AG04449 (cell line): ENCODE measurements at places on chromosomes 2 and 18.

GRCh38 chr2:174554529-174555150 is 43.0 kb downstream of the WIPF1 start:
- no peak for DNase-seq

DNA sequence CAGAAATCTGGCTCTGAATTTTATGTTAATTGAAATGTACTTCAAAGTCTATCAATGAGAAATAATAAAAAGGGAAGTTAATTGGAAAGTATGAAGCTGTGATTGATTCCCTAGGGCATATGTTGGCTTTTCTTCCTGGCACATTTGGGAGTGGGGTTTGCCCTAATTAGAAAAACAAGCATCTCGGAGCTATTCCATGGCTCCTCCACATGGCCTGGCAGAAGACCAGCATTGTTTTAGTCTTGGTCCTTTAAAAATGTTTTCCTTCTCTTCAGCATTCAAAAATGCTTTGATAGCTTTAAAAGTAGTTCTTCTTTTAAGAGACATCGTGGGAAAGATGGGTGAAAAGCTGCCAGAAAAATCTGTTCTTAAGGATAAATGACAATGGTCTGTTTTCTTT is 445.5 kb upstream of the PKDCC start:
- DNase-seq: no peak

GRCh38 chr2:207015901-207016300 is 76.6 kb downstream of the CPO start:
- no peak for DNase-seq

DNA sequence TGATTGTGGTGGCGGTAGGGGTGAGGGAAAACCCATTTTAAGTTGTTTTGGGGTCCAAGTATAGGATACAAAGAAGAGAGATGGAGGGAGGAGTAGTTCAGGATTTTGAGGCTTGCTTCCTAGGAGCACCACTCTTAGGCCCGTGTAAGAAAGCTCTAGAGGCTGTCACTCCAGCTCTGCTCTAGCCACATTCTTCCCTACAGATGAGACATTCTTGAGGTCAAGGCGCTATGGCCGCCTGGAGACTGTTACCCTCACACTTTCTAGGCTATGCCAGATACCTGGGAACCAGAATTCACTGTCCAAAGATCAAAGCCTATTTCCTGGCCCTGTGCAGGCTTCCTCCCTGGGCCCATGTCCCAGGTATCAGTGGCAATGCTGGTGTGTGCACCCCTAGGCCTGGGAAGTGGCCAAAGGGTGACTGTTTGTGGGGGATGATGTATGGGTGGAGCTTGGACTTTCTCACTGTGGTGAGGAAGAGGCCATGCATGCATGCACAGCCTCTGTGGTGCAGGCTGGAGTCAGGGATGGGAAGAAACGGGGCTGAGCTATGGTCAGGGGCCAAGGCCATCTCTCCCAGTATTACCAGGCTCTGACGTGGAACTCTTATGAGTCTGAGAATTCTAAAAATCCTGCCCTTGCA is 7.0 kb upstream of the TTL start:
- DNase-seq: no peak

DNA sequence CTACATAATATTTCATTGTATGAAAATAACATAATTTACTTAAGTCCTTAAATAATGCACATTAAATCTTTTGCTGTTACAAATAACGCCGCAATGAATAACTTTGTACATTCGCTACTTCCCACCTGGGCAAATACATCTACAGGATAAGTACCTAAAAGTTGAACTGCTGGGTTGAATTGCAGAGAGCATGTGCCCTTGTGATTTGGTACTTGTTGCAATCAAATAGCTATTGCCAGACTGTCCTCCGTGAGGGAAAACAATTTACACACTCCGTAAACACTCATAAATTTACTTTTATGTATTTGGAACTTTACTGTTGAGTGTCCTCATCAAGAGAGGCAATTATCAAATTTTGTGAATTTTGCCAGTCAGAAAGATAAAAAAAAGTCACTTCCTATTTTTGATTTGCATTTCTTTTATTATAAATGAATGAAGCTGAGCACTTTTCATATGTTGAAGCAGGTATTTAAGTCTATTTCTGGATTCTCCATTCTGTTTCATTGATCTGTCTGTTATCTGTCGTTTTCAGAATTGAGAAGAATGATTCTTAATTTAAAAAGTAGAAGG is 140.8 kb upstream of the SERTAD2 start:
- no peak for DNase-seq

DNA sequence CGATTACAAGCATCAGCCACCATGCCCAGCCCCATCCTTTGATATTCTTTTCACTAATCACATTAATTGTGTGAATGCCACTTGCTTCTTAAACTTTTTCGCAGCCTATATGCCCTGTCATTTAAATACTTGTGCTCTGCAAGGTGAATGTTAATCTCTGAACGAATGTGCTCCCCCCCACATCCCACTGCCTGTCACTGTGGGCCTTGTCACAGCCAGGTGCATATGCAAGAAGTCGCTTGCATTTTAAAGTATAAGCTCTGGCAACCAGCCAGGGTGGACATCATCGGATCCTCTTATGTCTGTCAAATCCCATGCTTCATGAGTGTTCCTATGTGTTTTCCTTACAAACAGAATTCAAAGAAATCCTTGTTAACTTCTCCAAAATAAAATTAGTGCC is 304.4 kb downstream of the GALR1 start:
- no peak for DNase-seq

- no peak for DNase-seq
These were observed 154.0 kb upstream of the NFATC1 start for GRCh38 chr18:79241755-79242154.

DNA sequence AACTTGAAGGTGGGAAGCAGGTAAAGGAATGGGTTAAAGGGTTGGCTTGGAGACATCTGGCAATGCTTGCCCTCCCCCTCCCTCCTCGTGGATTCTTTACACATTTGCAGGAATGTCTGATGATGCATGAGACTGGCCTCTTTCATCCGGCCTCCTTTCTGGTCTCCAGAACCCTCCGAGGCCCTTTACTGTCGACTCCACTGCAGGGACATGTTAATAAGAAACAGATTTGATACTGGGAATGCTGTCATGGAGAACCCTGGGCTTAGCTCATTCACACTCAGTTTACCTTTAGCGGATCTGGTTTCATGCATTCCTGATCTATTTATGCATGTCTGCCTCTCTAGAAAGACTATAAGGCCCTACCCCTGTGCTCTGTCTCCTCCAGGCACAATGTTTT is 238.7 kb downstream of the TGIF1 start:
- DNase-seq: peak; percentile 97

DNA sequence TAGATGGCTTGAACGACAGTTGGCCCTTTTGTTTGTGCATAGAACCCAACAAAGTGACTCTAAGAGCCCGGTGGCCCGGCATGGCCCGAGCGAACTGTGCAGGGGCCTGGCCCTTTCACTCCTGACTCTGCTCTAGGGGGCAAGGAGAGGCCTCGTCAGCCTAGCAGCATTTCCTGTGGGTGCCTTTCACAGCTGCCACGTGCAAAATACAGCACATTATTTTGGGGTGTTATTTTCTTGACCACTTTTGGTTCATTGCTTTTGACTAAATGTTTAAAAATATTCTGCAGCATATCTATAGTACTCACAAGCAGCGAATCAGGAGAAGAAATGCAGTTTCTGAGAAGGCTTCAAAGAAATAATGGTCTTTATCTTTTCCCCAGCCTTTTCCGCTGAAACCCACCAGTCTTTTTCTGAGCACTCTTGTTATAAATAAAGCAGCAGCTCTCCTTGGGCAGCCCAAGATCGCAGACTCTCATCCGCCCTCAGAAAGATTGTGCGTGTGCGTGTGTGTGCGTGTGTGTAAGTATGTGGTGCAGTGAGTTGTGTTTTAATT is 31.3 kb downstream of the DGKD start:
- no peak for DNase-seq

DNA sequence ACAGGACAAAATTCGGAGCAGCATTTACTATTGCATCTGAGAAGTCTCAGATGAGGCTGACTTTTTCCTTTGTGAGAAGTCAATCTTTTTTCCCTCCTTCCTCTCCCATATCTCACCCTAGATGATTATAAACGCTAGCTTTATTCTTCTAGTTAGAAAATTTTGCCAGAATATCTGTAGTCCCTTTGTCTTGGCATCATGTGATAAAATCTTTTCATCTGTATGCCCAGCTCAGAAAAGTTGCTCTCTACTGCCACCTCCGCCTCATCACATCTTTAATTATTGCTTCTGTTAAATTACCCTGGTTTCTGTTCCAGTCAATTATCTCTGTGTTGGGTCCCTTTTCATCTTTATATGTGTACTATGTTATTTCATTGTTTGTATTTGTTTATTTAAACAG is 210.8 kb upstream of the SLC35G4 start:
- DNase-seq: no peak

GRCh38 chr2:170258382-170258781 is 80.4 kb downstream of the MYO3B start:
- no peak for DNase-seq

DNA sequence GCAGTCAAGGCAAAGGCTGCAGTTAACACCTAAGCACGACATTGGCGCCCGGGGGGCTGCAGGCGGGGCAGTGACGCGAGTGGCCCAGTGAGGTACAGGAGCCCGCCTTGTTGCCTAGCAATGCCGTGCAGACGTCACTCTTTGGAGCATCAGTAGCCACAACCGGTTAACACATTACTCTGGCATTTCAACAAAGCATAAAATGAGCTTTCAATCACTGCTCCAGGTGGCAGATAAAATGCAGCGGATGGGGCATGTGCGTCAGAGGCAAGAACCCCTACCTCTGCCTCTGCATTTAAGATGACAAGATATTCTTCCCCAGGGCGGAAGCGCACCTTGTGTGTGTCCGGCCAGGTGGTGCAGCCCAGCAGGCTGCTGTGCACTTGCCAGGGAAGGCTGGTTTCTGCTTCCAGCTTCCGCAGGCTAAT is 139.4 kb downstream of the MTCL1 start:
- no peak for DNase-seq

DNA sequence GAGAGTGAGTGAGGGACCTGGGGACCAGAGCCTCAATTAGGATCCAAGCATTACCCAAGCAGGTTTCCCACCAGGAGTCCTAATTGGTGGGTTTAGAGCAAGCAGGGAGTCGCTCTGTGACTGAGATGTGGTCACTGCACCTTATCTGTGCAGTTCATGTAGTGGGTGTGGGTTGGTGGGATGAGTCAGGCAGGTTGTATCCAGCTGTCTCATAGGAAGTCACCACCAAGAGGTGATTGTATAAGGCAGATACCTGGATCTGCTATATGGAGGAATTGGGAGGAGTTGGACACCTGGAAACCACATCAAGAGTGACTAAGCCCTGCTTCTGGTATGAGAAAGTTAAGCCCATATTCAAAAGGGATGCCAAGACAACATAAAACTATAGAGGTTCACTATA is 106.8 kb downstream of the ARHGAP28 start:
- DNase-seq: no peak

DNA sequence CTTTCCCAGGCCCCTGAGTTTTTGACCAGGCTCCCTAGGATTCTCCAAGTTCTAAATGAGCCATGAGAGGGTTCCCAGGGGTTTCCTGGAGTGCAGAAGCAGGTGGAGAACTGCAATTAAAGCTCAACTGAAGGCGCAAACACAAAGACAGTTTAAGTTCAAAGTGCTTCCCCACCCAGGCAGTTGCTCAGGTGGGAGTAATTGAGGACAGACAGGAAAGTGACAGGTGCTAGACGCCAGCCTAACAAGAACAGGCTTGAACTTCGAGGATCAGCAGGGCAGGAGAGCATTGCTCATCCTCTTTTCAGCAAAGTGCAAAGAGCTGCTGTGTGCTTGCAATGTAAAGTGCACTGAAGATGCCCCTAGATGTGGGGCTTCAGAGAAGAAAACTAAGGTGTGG is 77.2 kb upstream of the ST8SIA3 start:
- no peak for DNase-seq

GRCh38 chr2:112644933-112645309 is 818 bp upstream of the SLC20A1 start:
- no peak for DNase-seq

- no peak for DNase-seq
These were observed 62.4 kb downstream of the SATB2 start for GRCh38 chr2:199395311-199395710.

GRCh38 chr2:62499430-62500060 is 6.5 kb downstream of the TMEM17 start:
- DNase-seq: no peak

DNA sequence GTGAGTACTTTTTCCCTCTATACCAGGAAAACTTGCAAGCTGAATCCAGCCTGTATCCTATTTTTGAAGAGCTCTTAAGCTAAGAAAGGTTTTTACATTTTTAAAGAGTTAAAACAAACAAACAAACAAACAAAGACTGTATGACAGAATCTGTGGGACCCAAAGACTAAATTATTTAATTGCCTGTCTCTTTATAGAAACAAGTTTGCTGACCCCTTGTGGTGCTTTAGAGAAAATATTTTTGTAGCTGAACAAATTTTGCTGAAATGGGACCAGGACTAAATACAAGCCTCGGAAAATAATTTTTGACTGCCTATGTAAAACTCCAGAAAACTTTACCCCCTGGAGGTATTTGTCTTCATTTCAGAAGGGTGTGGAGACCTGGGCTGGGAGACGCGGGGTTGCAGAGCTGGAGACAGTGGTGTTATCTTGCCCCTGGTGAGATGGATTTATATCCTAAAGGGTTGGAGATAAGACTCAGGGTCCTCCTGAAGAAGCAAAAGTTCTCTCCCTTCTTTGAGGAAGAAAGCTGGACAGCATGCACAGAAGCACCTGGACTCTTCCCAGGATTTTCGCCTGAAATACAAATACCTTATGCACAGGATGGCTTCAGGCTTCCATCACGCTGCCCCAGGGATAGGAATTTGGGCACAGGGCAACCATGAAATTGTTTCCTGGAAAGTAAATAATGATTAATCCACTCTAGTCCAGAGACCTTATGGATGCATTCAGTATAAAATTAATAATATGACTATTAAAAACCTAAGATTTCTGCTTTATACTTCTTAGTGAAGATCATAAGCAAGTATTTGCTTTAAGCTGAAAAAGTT is 54.3 kb downstream of the TMX3 start:
- DNase-seq: no peak

DNA sequence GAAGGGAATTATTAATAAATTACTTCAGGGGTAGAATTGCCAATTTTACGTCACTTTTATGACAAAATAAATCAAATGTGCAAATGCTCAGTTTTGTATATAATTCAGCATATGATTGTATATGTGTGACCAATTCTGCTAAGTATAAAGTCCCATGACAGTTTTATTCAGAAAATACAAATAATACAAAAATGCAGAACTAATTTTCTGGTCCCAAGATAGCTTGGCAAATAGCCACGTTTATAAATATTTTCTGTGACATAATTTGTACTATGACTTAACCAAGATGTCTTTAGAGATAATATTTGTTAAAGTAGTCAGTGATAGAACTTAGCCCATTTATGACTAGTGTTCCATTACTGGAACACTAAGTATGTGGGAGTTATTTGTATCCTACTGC is 24.2 kb upstream of the CAB39 start:
- no peak for DNase-seq
